Stimulated activated CD8-positive, alpha-beta memory T cell treated with anti-CD3 and anti-CD28 coated beads, Interleukin-4, amount 100 ng/mL, for 4 hours (primary cell): ENCODE measurements at places on chromosomes 13 and 19.

GRCh38 chr19:45995715-45996385 is 583 bp downstream of the CCDC61 start:
- DNase-seq, result no peak

DNA sequence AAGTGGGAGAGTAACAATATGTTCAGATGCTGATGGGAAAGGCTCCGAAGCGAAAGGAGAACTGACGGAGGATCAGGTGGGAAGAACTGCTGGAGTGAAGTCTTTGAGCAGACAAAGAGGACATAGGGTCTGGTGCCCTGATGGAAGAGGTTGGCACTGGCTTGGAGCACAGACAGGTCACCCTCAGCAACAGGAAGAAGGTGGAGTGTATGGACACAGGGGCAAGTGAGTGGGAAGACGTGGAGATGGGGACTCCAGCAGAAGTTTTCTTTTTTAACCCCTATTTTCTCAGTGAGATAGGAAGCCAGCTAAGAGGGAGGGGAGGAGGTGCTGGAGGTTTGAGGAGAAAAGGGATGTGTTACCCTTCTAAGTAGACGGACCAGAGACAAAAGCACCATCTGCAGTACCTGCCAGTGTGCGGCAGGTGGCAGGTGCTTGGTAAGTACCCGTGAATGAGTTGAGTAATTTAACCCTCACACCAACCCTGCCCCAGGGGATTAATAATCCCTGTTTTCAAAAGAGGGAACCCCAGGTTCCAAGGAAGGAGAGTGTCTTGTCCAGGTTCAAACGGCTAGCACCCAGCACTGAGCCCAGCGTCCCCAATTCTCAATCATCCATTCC is 11.2 kb downstream of the HAS1 start:
- DNase-seq, result no peak

GRCh38 chr13:72074663-72075062 is 207.7 kb upstream of the DACH1 start:
- no peak for DNase-seq

GRCh38 chr13:27924529-27925141 is 4.8 kb downstream of the PDX1 start:
- no peak for DNase-seq
